ENCODE measurements at places on chromosomes 6 and 20.

- no peak for DNase-seq
Observed at GRCh38 chr20:50366270-50367103, 143.7 kb upstream of the PTPN1 start.

- DNase-seq, result peak; percentile 6
Observed at GRCh38 chr6:146803601-146804000, 204.8 kb downstream of the ADGB start.

- DNase-seq, result no peak
Observed at GRCh38 chr20:3932277-3932676, 43.1 kb downstream of the PANK2 start.

GRCh38 chr6:63352544-63353285 lies 32.9 kb upstream of the LGSN start:
- DNase-seq, result peak; percentile 16

DNA sequence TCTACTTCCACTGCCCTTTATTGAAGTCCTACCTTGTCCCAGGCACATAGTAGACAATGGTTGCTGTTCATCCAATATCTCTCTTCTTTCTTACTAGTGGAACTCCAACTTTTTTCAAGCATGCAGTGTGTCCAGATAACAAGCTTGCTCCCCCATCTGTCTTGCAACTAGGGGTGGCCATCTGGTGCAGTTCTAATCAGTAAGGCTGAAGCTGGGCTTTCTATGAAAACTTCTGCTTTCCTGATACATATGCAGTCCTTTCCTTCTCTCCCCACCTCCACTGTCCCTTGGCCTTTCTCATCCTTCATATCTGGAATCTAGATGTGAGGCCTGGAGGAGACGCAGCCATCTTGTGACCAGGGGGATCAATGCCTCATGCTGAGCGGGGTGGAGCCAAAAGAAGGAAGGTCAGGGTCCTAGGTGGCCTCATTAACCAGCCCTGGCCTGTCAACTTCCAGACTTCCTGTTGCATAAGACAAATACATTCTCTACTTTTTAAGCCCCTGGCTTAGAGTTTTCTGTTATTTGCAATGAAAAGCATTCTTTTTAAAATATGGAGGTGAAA lies 59.6 kb upstream of the ZFP64 start:
- DNase-seq, result no peak

- no peak for DNase-seq
Observed at GRCh38 chr20:48855046-48855445, 27.2 kb upstream of the PREX1 start.

DNA sequence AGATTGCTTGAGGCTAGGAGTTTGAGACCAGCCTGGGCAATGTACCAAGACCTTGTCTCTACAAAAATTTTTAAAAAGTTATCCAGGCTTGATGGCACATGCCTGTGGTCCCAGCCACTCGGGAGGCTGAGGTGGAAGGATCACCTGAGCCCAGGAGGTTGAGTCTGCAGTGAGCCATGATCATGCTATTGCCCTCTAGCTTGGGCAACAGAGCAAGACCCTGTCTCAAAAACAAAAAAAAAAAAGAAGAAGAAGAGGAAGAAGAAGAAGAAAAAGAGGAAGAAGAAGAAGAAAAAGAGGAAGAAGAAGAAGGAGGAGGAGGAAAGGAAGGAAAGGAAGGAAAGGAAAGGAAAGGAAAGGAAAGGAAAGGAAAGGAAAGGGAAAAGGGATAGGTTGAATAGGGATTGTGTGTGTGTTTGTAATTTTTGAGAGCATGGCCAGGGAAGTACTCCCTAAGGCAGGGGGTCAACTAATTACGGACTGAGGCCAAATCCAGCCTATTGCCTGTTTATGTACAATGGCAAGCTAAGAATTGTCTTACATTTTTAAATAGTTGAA lies 43.0 kb upstream of the ZNF217 start:
- DNase-seq, result no peak

DNA sequence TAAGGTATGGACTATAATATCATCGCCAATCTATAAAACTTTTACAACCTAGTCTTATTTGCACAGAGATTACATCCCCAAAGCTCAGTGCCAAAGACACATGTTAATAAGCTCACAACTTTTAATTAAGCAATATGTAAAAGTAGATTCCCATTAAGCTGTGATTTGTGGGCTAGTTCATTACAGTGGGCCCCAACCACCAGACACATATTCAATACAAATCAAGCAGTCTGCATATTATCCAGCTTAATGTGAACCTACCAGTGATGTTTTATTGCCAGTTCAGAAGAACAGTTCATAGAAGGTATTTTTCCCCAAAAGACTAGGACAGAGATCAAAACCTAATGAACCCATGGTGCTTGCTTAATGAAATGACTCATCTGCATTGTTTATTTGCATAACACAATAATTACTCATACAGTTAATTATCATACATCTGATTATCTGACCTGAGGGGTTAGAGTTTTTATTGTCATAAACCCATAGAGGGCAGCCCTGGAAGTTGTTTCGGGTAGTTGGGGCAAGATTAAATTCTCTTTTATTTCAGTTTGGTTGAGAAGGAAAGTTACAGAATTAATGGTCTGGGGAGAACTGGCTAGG lies 831.0 kb downstream of the TFAP2A start:
- no peak for DNase-seq

GRCh38 chr6:7580537-7580926 lies 9.5 kb upstream of the SNRNP48 start:
- no peak for DNase-seq

GRCh38 chr6:34246563-34247391 lies 2.0 kb downstream of the SMIM29 start:
- DNase-seq, result peak; percentile 81

- no peak for DNase-seq
Observed at GRCh38 chr6:125812394-125813292, 21.9 kb downstream of the NCOA7 start.

Data from H7 (cell line).